Esophagus muscularis mucosa (tissue), 4 donors: ENCODE measurements at places on chromosomes 7 and 10. TPM values are rescaled to one million over a fixed set of nuclear protein-coding genes. Genes with fewer than 3 reads are reported as not detected.

DNA sequence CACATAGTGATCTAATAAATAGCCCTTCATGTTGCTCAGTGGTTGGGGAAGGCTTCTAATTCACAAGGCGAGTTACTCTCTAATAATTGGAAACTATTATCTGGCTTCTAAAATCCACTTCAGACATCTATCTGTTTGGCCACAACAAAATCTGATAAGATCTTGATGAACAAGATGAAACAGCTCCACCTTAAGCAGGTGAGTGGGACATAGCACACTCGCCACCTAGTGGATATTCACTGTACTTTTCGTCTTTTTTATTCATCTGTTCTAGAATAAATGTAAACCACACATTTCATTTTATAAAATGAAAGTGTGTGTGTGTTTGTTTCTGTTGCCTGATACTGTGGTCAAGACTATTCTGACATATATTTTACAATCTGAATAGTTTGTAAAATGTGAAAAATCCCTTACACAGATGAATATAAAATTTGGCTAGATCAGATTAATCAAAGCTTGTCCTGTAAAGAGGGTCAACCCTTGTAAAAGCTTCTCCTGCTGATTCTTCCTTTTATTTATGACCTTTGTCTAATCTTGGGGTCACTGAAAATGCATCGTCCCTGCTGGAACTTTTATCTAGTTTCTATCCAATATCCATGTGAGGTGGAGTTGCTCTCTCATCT is 26.5 kb upstream of the CNTNAP2 start:
- DNase-seq: no peak

GRCh38 chr10:102773320-102773719 is 29.6 kb downstream of the WBP1L start:
- no peak for DNase-seq

PDE6C gene
- not detected for total RNA-seq

CYP3A7 gene
- total RNA-seq: not detected

C10orf53 gene
- not detected for total RNA-seq

C10orf67 gene
- total RNA-seq: not detected

ACSM6 gene
- not detected for total RNA-seq

ASB15 gene
- not detected for total RNA-seq
